ENCODE measurements at places on chromosomes 2 and 18.

DNA sequence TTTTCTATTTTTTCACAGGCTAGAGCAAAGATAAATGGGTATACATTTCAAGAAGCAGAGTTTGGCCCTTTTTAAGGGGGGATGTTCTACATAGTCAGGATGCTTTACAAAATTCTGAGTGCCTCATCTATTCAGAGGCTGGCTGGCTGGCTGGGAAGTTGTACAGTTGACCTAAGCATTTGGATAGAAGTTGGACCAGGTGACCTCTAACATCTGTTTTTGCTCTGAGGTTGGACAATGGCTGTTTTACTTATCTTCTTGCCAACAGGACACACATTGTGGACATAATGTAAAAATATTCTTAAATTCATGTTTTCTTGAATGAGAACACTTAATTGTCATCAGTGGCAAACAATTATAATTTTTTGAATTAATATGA, 205.4 kb downstream of the PTPRM start:
- no peak for DNase-seq

DNA sequence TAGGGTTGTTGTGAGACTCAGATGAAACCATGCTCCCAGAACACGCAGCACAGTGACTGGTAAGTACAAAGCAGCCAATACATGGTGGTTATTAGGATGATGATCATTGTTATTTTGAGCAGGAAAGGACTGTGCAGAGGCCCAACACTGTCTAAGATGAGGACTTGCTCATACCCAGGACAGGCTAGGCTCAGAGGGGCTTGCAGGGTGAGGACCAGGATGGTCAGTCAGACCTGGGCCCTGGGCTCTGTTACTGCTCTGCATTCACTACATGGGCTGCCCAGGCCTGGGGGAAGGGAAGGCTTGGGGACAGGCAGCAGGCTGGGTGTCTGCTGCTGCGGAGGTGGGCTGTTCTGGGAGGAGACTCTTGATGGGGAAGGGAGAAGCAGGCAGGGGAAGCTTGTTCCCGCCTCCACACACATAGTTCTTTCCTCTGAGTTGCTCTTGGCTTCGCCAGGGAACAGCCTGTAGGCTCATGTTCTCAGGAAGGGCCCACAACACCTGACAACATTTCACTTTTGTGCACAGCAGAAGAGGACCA, 17.5 kb downstream of the CAPN13 start:
- DNase-seq: no peak

GRCh38 chr2:70956141-70956540, 20.4 kb downstream of the ATP6V1B1 start:
- DNase-seq: no peak

GRCh38 chr2:69053416-69053965, 40.5 kb downstream of the ANTXR1 start:
- DNase-seq: no peak

DNA sequence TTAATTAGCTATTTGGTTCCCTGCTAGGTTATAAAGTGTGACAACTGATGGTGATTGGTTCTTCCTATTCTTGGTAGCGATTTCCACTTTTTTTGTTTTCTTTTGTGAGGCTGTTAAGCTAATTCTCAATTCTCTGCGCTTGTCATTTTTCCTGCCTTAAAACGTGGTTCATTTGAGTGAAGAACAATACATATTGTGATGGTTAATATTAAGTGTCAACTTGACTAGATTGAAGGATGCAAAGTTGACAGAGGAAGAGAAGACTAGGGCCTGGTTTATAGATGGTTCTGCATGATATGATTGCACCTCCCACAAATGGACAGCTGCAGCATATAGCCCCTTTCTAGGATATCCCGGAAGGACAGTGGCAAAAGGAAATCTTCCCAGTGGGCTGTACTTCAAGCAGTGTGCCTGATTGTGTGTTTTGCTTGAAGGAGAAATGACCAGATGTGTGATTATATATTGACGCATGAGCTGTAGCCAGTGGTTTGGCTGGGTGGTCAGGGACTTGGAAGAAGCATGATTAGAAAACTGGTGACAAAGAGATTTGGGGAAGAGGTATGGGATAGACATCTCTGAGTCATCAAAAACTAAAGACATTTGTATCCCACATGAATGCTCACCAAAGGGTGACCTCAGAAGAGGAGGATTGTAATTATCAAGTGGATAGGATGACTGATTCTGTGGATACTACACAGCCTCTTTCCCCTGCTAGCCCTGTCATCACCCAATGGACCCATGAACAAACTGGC, 39.4 kb upstream of the ZNF804A start:
- DNase-seq: no peak

GRCh38 chr2:241909769-241910168, 40.2 kb downstream of the RTP5 start:
- no peak for DNase-seq

- DNase-seq: no peak
Measured at GRCh38 chr2:26941486-26941885, 29.0 kb upstream of the MAPRE3 start.

GRCh38 chr2:36459725-36460137, 104.2 kb downstream of the CRIM1 start:
- no peak for DNase-seq

DNA sequence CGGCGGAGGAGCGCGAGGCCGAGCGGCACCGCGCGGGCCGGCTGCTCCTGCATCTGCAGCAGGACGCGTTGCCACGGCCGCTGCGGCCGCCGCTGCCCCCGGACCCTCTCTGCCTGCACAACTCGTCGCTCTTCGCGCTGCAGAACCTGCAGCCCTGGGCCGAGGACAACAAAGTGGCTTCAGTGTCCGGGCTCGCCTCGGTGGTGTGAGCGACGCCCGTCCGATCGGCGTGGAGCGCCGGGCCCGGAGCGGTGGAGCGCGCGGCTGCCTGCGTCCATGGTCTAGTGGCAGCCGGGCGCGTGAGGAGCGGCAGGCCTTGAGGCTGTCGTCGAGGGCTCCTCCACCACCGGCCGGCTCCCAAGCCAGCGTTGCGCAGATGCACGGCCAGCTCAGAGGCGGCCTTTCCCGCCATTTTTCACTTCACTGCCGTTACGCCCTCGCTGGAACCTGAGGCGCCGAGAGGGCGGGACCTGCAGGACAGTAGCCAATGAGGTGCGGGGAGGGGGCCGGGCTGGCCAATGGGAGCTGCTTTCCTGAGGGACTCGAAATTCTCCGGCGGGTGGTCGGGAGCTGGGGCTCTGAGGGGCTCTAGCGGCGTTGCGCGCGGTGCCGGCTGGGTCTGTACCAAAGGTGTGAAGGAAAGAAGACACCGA, 1.9 kb downstream of the TLX2 start:
- peak; percentile 68 for DNase-seq

DNA sequence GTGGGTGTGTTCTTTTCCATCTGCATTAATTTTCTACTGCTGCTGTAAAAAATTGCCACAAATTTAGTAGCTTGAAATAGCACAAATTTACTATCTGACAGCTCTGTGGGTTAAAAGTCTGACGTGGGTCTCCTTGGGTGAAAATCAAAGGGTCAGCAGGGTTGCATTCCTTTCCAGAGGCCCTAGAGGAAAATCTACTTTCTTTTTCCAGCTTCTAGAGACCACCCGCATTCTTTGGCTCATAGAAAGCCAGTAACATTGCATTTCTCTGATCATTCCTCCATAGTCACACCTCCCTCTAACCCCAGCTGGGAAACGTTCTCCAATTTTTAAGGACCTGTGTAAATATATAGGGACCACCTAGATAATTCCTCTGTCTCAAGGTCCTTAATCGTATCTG, 128.8 kb downstream of the ATL2 start:
- no peak for DNase-seq

DNA sequence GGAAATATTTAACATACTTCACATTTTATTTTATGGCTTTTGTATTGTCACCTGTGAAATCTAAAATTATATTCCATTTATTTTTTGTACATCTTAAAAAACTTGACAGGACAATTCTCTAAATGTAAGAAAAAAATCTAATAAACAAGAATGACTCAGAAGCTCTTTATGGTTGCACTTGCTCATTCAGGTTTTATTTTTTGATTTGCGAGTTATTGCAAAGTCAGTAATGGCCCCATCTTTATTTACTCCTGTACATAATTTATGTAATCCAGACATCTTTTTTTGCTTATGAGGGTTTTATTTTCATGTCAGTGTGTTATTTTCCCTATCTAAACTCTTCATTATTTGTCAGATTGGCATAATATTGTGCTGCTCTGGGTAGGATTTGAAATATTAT, 145.1 kb downstream of the MBD5 start:
- no peak for DNase-seq

Data from T-helper 2 cell (primary cell).